Adipocyte (in vitro differentiated cells): ENCODE measurements at places on chromosomes 11 and 22.

GRCh38 chr22:37534445-37534844, 15.2 kb upstream of the CARD10 start:
- DNase-seq: no peak

DNA sequence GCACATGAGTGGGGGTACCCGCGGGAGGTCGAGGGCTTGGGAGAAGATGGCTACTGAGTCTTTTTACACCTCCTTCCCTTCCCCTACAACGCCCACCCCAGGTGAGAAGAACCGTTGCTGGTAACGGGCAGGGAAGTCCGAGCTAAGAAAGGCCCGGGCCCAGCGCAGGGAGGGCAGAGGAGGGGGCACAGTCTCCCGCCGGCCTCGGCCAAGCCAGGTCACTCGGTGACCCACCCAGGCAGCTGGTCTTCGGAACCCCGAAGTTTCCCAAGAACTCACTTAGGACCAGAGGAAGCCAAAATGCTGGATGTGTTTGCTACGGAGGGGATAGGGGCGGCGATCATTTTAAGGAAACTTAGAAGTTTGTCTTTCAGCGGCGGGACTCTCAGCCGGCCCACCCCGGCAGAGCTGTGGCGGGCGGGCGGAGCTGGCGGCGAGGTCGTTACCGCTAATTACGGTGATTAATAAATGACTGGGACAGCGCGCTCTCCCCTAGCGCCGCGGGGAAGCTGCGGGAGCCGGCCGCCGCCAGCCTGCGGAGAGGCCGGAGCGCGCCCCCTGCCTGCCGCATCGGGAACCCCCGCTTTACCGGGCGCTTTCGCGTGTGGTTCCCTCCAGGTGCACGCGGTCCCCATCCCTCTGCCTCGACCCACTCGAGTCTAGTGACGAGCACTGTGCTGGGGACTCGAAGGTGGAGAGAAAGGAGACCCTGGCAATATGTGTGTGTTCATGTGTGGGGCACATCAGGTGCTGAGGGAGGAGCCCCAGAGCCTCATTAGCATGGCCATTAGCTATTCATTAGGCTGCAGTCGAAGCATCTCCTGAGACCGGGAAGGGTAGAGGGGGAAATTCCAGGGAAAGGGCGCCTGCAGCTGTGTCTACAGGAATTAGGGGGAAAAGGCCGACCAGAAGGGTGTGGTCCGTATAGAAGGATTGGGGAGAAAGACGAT, 945 bp downstream of the ROBO3 start:
- peak; percentile 67 for DNase-seq

- peak; percentile 96 for DNase-seq
Measured at GRCh38 chr22:30326706-30327362, at the start of gene TBC1D10A. Gene TBC1D10A, minus strand, starts transcription at chr22:30326941. Its CDS starts 60 bp downstream, at chr22:30326881.

- no peak for DNase-seq
Measured at GRCh38 chr11:82686211-82686610, 47.5 kb downstream of the FAM181B start.

GRCh38 chr11:119115484-119116234, 5.7 kb upstream of the HINFP start:
- no peak for DNase-seq

DNA sequence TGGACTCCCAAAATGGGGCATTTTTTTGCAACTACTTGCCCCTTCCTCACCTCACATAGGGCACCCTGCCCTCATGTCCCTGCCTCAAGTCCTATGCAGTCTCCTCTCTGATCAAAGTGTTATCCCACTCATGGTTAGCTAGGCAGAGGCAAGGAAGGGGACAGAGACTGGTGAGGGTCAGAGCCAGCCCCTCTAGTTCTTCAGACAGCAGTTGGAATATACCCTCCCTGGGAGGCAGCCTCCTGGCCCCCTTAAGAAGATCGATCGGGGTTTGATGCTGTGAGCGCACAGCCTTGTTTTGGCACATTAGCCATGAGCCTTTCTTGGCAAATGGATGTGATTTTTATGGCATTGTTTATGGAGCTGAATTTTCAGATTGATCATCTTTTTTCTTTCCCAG, 436.9 kb downstream of the BUD13 start:
- no peak for DNase-seq

DNA sequence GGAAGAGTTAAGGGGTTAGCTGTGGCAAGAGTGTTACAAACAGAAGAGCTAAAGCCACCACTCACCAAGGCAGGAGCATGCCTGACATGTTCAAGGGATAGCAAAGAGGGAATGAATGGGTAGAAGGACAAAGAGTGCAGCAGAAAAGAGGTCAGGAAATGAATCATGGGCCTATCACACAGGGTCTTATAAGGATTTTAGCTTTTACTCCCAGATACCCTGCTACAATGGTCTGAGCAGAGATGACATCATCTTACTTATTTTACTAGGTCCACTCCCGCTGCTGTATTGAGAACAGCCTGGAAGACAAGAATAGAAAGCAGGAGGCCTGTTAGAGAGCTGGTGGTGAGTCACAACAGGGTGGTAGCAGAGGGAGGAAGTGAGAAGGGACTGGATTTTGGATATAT, 9.8 kb downstream of the TRAF6 start:
- DNase-seq: peak; percentile 80

DNA sequence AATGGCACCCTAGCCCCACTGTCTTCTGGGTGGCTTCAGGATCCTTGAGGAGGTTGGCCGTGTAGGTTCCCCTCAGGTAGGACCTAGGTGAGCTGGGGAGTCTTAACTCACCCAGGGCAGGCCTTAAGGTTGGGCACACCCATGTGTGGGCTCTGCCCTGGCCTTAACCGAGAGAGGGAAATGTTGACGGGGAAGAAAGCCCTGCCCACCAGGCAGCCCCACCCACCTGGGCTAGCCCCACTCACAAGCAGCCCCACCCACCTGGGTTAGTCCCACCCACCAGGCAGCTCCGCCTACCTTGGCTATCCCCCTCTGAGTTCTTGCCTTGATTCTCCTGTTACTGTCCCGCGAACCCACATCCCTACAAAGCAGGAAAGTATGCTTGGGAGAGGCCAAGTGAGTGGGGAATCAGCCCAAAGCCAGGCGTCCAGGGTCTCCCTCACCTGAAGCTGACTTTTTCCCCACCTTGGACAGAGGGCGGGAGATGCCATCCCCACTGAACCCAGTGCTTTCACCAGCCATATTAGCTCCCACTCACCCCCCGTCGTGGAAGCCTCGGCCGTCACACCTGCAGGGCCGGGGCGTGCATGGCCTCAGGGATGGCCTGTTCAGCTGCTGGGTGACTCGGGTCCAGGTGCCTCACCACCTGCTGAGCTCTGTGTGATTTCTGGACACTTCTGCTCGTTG, at the start of gene MYEOV:
Gene MYEOV (plus strand): TSS at position 337 of the 687 bp plus-strand sequence. CDS start 1,200 bp downstream, outside the sequence.
- DNase-seq: peak; percentile 16

DNA sequence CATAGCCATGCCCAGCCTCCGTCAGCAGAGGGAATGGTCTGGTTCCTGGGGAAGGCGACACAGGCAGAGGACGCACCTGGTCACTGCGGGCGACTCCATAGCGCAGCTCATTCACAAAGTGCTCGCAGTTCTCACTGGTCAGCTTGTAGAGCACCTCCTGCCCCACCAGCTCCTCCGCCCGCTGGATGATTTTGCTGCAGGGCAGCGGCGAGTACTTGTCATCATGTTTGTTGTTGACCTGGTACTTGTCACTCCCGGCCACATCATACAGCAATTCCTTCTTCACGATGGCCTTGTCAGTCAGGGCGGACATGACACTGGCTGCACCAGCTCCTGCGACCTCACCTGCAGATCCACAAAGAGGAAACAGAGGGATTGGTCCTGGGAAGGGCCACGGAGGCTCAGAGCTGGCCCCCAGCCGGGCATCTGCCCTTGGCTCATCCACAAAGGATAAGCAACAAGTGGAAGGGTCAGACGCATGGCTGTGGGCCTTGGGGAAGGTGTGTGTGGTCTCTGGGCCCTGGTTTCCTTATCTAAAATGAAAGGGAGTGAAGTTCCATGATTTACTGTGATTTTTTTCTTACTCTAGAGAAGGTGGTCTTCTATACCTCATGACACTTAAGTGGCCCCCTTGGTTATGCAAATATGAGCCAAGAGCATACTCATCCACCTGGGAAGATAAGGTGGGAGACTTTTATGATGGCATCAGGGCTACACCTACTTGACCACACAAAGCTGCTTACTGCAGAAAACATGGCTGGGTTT, 24.0 kb downstream of the PLAAT3 start:
- no peak for DNase-seq

- no peak for DNase-seq
Measured at GRCh38 chr11:61628662-61628970, 47.7 kb upstream of the SYT7 start.

DNA sequence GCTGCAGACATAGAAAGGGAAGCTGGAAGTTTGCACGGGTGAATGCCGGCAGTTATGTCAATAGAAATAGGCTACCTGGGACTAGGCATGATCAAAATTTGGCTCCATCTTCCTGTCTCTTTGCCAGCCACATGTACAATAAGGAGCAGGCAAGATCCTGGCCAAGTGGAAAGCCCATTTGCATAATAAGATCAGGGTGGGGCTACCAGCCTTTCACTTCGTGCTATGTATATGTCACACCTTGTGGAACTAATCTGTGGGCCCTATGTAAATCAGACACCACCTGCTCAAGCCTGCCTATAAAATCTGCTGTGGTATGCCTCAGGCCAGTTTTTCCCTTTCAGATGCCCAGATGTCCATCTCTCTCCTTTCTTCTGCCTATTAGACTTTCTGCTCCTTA, 79.3 kb upstream of the DRD2 start:
- DNase-seq: no peak

DNA sequence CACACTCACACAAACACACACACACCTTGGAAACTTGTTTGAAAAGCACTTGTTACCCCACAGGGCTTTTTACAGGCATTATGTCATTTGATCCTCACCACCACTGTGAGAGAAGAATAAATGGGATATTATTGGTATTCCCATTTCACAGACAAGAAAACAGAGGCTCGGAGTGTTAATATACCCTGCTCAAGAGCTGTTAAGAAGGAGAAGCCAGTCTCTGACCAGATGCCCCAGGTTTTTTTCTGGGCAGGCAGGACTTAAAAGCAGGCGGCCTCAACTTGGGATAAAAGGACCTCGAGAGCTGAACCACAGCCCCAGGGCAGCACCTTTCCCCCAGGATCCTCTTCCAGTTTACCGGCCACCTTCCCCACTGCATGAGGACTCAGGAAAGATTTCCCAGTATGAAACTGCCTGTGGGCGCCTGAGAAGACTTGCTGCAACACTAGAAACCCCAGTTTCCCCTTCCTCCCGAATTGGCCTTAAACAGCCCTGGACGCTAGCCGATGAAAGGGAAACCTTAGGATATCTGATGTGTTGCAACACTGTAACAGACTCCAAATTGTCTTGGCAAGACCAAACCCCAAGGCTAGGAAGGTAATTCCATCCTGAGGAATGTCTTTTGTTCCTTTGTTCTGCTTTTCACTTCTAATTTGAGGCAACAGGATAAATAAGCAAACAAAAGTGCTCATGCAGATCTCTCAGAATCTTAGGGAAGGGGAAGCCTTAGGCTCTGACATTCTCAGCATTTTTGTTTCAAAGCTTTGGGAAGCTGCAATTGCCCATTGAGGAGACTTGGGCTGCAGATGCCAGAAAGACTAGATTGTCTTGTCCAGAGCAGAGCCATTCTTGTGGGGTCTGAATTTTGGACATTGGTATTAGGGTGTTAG, 173.5 kb downstream of the TRIM29 start:
- peak; percentile 69 for DNase-seq

DNA sequence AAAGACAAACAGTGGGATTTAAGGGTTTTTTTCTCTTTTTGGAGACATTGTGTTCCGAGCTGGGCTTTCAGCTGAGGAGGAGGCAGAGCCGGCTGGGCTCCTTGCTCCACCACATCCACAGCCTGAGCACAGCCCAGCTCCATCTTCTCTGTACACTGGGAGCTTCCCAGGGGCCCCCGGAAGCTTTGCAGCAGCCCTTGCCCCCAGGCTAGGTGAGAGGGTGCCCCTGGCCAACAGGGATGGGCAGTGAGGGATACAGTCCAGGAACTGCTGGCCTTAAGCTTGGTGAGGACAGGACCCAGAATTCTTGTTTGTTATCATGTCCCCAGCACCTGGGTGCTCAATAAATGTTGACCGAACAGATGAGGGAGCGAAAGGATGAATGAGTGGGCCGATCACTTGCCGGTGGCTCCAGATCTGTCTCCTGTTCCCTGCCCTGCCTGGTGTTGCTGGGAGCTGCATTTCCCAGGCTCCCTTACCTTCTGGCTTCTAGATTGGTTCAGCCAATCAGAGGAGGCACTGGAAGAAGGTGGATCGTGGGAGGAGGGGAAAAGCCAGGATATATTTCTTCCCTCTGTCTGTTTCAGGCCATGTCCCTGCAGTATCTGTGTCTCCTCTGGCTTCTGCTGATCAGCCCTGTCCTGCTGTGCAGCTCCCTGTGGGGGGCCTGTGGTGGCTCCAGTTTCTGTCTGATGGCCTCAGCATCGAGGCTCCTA, 26.5 kb upstream of the NECTIN1 start:
- DNase-seq: no peak

DNA sequence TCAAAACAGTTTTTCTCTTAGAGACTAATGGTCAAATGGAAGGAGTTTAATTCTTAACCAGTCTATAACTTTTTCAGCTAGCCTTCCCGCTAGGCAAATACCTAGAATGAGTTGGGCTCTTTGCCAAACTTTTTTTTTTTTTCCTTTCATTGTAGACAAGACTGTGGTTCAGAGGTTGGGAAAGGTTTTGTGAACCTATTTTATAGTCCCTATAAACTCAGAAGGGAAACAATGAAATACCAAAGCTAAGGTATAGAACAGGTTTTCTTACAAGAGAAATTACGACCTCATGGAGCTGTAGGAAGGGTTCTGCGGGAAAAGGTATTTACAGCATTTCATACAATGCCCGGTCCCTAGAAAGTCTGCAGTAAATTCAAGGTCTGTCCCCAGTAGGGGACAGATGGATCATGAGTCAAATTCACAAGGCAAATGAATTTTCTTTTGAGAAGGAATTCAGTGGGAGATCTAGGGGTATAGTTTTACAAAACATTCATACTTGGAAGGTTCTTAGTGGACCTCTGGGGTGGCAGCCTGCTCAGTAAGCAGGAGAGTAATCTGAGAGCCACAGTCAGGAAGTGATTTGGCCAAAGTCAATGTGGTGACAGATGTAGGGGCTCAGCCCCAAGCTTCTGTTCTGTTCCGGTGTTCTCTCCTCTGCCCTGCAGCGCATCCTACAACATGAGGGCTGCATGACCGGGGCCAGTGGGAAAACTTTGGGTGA, 146.8 kb downstream of the DBX1 start:
- peak; percentile 9 for DNase-seq

- DNase-seq: no peak
Measured at GRCh38 chr11:46330563-46331281, 16.5 kb upstream of the DGKZ start.

DNA sequence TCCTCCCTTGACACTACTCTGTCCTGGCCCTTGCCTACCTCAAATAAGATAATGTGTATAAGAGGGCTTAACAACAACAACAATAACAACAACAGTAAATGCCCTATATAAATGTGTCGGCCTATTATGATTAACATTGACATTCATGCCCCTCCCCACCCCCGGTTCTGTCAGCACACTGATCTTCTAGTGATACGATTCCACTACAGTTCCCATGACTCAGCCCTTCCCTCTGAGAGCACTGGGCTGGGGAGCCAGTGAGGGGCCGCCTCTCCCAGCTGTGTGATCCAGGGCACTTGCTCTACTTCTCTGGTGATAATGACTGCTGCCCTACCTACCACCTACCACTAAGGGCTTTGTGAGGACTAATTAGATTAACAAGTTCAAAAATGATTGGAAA, 92.2 kb upstream of the PHOX2A start:
- DNase-seq: no peak
